Heart right ventricle (tissue), 16 donors: ENCODE measurements at places on chromosomes 6 and 20. TPM values are rescaled to one million over a fixed set of nuclear protein-coding genes. Genes with fewer than 3 reads are reported as not detected.

Gene PRELID3B
- 42.8 TPM for total RNA-seq

Gene LPA
- not detected for total RNA-seq

GRCh38 chr6:127971945-127972391 is 71.1 kb upstream of the THEMIS start:
- H3K27me3 ChIP-seq = no peaks in the 10 kb centered on the region
- DNase-seq = no peak
- H3K4me1 ChIP-seq = no peaks in the 10 kb centered on the region
- no peak overlapping the region for H3K4me3 ChIP-seq
- peaks cover 20% of the 10 kb centered on the region for H3K36me3 ChIP-seq

Gene PMEPA1
- total RNA-seq = 28.5 TPM

DNA sequence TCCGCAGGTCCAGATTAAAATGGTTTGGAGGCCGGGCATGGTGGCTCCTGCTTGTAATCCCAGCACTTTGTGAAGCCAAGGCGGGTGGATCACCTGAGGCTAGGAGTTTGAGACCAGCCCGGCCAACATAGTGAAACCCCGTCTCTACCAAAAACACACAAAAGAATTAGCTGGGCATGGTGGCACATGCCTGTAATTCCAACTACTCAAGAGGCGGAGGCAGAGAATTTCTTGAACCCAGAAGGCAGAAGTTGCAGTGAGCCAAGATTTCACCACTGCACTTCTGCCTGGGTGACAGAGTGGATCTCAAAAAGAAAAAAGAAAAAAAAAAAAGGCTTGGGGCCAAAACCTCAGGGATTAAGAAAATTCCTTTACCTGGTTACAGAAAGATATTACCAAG is 30.5 kb downstream of the C6orf15 start:
- H3K36me3 ChIP-seq = no peaks in the 10 kb centered on the region
- no peak for DNase-seq
- H3K4me1 ChIP-seq = peaks cover 17% of the 10 kb centered on the region
- H3K27me3 ChIP-seq = no peaks in the 10 kb centered on the region
- H3K27ac ChIP-seq = no peak overlapping the region

DNA sequence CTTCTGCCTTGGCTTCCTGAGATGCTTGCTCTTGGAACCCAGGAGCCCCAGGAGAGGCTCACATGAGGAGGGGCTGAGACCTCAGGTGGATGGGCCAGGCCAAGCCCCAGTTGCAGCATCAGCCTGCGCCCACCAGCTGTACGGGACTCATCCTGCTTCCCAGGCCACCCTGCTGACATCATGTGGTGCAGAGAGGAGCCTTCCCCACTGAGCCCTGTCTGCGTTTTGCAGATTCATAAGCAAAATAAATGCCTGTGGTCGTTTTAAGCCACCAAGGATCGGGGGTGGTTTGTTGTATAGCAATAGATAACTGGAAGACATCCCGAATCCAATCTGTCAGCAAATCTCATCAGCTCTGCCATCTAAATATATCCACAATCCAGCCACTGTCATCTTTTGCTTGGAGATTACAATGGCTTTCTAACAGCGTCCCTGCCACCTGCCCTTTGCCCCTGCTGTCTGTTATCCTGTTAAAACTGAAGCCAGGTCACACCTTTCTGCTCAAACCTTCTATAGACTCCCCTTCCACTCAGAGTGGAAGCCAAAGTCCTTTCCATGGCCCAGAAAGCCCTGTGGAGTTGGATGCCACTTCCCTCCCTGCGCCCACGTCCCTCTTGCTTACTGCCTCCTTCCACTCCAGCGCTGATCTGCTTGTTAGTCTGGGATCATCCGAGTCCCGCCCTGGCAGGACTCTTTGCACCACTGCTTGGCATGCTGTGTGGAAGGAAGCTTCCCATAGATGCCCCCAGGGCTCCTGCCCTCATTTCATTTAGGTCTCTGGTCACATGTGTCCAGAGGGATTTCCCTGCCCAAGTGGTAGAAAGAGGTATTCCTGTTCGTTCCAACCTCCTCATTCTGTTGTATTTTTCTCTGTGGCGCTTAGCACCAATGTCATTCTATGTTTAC is 24.0 kb upstream of the MLN start:
- no peaks in the 10 kb centered on the region for H3K27me3 ChIP-seq
- no peaks in the 10 kb centered on the region for H3K36me3 ChIP-seq
- H3K27ac ChIP-seq = no peak overlapping the region
- no peak overlapping the region for H3K4me3 ChIP-seq
- H3K4me1 ChIP-seq = peaks cover 14% of the 10 kb centered on the region

DNA sequence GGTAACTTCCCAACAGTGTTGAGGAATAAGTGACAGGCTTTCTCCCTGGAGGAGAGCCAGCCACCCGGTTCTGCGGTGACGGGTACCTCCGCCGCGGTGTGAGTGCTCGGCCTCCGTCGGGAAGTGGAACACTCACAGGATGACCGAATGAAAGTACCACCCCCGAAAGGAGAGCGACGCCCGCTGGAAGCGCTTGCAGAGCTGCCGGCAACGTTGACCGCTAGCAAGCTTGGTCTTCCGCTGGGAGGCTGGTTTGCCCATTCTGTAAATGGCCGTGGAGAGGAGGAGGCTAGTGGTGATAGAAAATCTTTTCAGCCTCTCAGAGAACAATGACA is 614 bp upstream of the TMEM242 start:
- H3K4me3 ChIP-seq = peak overlapping the region; percentile 88
- H3K36me3 ChIP-seq = peaks cover 30% of the 10 kb centered on the region
- H3K27ac ChIP-seq = peak overlapping the region; percentile 97
- peaks cover 36% of the 10 kb centered on the region for H3K4me1 ChIP-seq

- H3K36me3 ChIP-seq = no peaks in the 10 kb centered on the region
- H3K4me1 ChIP-seq = peaks cover 41% of the 10 kb centered on the region
- peak within 1 kb of the TSS; percentile 67 for H3K27ac ChIP-seq
Observed at GRCh38 chr20:44745598-44746366, at the start of gene KCNK15. KCNK15 (plus strand) TSS chr20:44745865; CDS start chr20:44745911, 46 bp downstream.

DNA sequence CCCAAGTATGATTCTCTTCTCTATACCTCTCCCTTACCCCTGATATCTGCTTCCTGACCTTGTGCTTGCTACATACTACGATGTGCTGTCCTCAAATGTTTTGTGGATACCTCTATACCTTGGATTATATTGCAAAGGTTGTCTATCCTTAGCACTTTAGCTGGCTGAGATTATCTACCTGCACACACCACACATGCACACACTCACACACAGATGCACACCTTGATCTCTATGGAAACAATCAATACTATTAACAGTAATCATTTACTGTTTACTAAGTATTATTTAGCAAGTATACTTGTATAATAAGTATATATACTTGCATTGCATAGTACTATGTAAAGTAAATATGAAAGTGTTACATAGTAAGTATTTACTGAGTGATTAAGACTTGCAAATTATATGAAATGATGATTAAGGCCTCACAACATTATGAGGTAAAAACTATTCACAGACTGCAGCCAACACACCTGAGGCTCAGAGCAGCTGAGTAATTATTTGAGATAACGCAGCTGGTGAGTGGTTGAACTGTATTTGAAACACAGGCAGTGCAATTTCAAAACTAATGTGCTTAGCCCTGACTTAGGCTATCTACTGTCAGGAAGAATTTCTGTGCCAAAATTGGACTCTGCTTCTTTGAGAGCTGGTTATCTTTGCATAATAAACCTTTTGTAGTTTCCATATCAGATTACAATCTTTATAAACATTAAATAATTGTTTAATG is 699.9 kb downstream of the FRK start:
- H3K27me3 ChIP-seq = no peaks in the 10 kb centered on the region
- H3K4me1 ChIP-seq = no peaks in the 10 kb centered on the region
- no peaks in the 10 kb centered on the region for H3K36me3 ChIP-seq
- H3K27ac ChIP-seq = no peak overlapping the region
- no peak for DNase-seq
- H3K4me3 ChIP-seq = no peak overlapping the region

- H3K4me3 ChIP-seq = peak overlapping the region; percentile 36
- DNase-seq = peak; percentile 65
- peaks cover 3% of the 10 kb centered on the region for H3K36me3 ChIP-seq
- H3K4me1 ChIP-seq = peaks cover 33% of the 10 kb centered on the region
Observed at GRCh38 chr20:49979030-49979832, 3.5 kb upstream of the SNAI1 start.

Gene TNNC2
- not detected for total RNA-seq

Gene CLPSL2
- total RNA-seq = not detected

GRCh38 chr20:31256959-31257358 is 505 bp upstream of the DEFB115 start:
- no peaks in the 10 kb centered on the region for H3K27me3 ChIP-seq
- no peaks in the 10 kb centered on the region for H3K36me3 ChIP-seq
- H3K27ac ChIP-seq = no peak overlapping the region
- H3K4me1 ChIP-seq = no peaks in the 10 kb centered on the region
- no peak for DNase-seq

DNA sequence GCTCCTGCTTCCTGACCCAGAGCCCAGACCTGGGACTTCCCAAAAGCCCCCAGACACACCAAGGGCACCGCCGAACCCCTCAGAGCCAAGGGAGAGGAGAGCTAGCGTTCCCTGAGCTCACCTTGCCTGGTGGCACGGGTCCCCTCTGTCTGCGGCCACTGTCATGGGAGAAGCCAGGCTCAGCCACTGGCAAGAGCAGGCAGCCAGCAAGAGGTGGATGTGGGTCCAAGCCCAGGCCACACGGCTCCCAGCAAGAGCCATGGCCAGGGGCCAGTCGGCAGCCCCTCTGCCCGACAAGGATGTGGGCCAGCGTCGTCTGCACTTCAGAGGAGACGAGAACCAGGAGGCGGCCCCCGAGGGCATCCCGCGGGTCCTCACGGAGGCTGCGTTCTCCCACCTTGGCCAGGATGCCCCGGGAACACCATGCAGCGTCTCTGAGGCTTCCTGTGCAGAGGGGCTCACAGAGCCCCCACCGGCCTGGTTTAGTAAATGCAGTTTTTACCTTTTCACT is 2.2 kb upstream of the PPDPF start:
- no peak for DNase-seq
- H3K27ac ChIP-seq = no peak overlapping the region
- H3K4me3 ChIP-seq = no peak overlapping the region
- peaks cover 18% of the 10 kb centered on the region for H3K36me3 ChIP-seq
- no peaks in the 10 kb centered on the region for H3K27me3 ChIP-seq

GRCh38 chr6:79610306-79611009 is 20.7 kb upstream of the SH3BGRL2 start:
- no peaks in the 10 kb centered on the region for H3K36me3 ChIP-seq
- no peak overlapping the region for H3K4me3 ChIP-seq
- no peak for DNase-seq
- no peaks in the 10 kb centered on the region for H3K27me3 ChIP-seq
- H3K27ac ChIP-seq = no peak overlapping the region
